ENCODE measurements at places on chromosomes 16 and 17.

DNA sequence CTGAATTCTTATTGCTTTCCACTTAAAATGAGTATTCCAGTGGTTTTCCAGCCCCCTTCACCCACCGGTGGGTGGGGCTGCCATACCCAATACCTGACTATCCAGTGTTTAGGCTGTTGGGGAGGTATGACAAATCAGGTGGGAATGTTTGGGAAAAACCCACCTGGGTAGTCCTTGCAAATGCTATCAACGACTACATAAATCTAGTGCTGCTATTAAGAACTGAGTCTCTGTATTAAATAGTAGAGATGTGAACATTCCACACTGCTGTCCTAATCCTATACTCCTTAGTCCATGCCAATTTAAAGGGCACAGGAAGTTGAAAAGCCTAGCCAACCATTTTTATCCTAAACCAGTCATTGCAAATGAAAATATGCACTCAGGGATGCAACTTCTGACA lies 126.6 kb downstream of the AXIN2 start:
- no peak for DNase-seq

GRCh38 chr17:5530265-5531084 lies 44.1 kb downstream of the MIS12 start:
- DNase-seq: no peak

GRCh38 chr17:14882131-14882530 lies 383.0 kb downstream of the PMP22 start:
- DNase-seq: no peak

DNA sequence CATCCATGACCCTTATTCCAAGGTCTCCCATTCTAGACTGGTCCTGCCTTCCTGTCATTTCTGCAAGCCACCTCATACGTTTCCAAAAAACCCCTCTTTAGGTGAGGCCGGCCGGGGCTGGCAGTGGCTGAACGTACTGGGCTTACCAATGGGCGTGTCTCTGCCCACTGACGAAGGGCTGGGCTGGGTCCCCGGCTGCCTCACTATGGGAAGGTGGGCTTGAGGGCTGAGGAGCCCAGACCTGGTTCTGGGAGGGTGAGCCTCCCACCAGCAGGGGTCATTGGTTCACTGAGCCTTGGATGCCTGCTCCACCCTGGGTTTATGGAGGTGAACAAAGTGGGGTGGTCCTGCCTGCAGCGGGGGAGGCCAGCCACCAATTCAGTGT lies 19.9 kb downstream of the KDM8 start:
- no peak for DNase-seq

- no peak for DNase-seq
Measured at GRCh38 chr16:70661918-70662641, 15.7 kb downstream of the IL34 start.

DNA sequence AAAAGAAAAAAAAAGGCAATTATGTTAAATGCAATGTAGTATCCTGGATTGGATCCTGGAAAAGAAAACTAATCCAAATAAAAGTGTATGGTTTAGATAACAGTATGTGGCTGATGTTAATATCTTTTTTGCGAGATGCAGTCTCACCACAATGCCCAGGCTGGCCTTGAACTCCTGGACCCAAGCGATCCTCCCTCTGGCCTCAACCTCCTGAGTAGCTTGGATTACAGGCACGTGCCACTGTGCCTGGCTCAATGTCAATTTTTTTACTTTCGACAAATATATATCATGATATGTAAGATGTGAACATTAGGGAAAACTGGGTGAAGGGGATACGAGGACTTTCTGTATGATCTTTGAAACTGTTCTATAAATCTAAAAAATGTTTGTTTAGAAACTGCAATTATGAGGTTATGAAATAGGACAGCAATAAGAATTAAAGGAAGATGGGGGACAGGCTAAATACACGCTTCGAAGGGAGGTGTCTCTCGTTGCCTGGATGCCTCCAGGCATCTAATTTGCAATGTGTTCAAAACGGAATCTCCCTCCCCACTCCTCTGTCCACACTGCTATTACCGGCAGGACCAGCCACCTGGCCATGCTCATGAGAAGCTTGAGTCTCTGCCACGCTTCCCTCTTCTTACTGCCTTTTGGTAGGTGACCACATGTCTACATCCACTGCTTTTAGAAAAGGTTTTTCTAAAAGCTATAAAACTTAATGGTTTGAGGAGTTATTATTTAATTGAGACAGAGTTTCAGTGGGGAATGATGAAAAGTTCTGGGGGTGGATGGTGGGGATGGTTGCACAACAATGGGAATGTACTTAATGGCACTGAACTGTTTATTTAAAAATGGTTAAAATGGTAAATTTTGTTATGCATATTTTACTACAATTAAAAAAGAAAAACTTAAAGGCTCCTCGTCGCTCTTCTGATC lies 15.2 kb downstream of the UBE2O start:
- DNase-seq: no peak

- no peak for DNase-seq
Measured at GRCh38 chr16:51150888-51151320, at the start of gene SALL1. Gene SALL1, minus strand, starts transcription at chr16:51151270. Its CDS starts 29 bp downstream, at chr16:51151241.

DNA sequence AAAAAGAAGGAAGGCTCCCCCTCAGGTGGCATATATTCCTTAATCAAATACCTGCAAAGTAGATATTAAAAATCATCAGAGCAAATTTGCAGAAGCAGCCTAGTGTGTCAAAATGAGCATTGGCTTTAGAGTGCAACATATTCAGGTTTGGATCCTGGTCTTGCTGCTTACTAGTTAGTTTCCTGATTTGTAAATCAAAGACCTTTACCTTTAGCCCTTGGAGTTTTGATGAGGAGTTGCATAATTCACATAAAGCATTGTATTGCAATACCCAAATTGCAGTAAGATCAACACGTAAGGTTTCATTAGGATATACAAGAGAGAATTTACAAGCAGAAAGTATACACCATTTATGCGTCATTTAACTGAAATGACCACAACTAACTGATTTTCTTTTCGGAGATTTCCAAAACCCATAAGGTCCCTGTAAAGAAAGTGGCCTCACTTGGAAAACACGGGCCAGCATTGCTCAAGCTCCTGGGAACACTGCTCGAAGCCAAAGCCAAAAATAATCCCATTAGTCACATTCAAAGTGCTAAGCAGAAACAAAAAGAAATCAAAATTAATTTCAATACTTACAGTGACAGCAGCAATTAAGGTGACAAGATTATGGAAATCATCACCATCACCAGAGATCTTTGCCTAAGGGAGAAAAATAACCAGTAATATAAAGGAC lies 415.9 kb upstream of the ERCC4 start:
- no peak for DNase-seq

GRCh38 chr17:65559461-65559803 lies 2.0 kb downstream of the AXIN2 start:
- no peak for DNase-seq

DNA sequence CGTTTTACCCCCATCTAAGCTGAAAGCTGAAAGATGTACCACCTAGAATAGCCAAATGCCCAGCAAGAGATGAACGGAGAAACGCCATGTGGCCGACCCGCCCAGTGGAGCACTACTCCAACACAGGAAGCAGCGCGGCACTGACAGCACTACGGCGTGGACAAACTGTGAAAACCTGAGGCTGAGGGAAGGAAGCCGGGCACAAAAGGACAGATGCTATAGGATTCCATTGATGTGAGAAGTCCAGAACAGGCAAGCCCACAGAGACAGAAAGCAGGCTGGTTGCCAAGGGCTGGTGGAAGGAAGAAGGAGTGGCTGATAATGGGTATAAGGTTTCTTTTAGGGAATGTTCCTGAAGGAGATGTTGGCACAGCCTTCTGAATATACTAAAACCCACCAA lies 29.4 kb upstream of the SLC38A8 start:
- no peak for DNase-seq

- DNase-seq: no peak
Measured at GRCh38 chr16:57693550-57693949, 1.1 kb upstream of the DRC7 start.

DNA sequence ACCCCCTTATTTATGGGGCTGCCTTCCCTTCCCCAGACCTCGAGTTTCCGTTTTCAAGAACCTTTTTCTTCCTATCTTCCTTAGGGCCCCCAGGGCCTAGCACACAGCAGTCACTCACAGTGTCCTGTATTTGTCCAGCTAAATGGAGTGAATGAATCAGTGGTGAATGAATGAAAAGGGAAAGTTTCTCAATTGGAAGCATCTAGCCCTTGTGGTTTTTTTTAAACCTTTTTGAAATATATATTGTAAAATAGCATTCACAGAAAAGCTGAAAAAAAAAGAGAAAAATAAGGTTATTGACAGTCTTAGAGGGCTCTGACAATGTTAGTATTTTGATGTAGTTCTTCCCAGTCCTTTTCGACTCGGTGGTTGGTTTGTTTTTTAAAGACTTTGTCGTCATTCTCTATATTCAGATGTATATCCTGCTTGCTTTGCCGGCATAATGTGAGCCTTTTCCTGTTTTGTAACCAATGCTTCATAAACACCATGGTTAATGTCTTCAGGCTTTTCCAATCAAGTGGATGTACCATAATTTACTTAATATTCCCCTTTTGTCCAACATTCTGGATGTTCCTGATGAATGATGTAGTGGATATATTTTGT lies 45.3 kb downstream of the RAI1 start:
- DNase-seq: no peak

- no peak for DNase-seq
Measured at GRCh38 chr17:69105907-69106730, 35.6 kb downstream of the ABCA6 start.

DNA sequence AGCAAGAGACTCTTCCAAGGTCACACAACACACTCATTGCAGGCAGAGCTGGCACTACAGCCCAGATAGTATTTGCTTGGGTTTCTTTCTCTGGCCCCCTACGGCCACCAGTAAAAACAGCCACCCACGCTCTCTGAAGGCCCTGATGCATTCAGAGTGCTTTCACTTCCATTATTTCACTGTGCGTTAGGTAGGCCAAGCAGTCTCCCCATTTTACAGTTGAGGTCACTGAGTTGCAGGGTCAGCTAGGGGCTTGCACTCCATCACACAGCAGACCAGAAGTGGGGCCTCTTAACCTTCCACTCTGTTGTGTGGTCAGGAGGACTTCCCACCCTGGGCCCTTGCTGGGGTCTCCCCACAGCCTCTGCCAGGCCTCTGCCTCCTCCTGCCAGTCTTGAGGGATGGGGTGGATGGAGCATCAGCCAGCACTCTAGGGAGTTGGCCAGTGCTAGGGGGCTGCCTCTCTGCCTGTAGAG lies 2.5 kb downstream of the TBX21 start:
- no peak for DNase-seq

GRCh38 chr16:56683424-56684172 lies 1.3 kb downstream of the MT1X start:
- DNase-seq: no peak

- DNase-seq: no peak
Measured at GRCh38 chr16:17691899-17692176, 221.1 kb upstream of the XYLT1 start.

- DNase-seq: no peak
Measured at GRCh38 chr16:86509759-86510464, 415 bp upstream of the FOXF1 start.

GRCh38 chr16:71276589-71277334 lies 12.4 kb downstream of the CMTR2 start:
- DNase-seq: no peak

DNA sequence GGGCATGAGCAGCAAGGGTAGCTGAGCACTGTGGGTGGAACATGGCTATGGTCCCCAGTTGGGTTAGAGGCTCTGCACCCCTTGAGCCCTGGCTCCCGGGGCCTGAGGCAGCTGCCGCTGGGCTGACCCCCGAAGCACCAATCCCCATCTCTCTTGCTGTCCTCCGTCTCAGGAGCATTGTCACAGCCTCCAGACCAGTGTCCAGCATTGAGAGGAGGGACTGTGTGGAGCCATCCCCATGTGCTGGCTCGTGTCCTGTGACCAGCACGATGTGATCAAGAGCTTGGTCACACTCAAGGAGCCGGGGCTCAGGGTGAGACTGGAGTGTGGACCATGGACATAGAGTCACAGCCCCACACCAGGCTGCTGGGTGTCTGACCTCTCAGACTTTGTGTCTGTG lies 2.9 kb downstream of the SMTNL2 start:
- DNase-seq: no peak

DNA sequence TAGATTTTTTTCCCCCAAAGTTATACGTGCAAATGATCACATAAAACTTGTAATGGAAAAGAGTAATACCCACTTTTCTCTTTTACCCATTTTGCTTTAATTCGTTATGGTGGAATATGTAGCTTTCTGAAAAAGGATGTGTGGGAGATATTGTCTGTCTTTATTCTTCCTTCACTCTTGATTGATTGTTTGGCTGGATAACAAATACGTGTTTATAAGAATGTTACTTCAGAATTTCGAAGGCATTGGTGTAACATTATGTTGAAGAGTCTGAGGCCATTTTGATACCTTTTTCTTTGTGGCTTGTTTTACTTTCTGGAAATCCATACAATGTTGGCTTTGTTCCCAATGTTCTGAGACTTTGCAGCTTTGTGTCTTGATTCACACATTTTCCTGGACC lies 71.4 kb downstream of the BCAS3 start:
- DNase-seq: no peak

DNA sequence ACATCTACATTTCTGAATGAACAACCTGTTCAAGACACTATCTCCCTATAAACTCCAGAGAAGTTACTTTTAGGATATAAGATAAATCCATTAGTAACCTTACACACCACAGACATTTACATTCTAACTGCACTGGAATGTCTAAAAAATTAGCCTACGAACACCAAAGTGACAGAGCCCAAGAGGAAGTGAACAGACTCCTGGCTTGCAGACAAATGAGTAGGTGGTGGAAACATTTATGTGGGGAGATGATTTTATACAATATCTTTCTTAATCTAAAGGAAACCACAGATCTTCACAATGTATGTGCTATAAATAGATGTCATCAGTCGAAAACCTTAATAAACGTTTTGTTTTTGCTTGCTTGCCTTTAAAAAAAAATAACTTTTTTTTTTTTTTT lies 18.8 kb downstream of the ZNF652 start:
- peak; percentile 47 for DNase-seq

DNA sequence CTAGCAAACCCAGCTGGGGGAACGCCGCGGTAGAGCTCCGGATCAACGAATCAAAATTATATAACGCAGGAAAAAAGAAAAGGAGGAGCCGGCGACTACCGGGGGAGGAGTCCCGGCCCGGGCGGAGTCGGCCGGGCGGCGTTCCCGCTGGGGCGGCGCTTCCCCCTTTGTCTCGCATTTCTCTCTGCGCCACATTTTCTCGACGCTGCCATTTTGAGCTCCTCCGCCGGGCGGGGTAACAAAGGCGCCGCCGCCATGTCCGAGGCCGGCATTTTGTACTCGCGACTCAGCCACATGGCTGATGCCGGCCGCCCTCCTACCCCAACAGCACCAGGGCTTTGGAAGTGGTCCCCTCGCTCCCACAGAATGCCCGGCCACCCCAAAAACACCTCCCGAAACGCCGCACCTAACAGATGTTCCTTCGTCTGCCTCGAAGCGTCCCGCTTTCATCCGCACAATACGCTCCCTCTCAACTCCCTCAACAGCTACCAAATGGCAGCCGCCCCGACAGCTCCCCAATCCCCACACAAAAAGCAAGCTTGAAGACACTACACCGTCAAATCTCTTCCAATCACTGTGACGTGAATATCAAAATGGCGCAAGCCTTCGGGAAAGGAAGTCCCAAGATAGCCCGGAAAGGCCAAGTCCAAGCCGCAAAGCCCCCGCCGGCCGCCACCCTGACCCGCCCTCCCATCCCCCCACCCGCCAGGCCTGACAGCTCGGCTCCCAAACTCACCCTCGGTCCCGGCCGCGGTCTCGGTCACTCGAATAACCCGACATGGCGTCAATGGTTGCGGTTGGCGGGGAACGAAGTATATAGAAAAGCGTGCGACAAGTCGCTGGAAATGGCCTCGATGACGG lies 519 bp downstream of the DDX5 start:
- peak; percentile 93 for DNase-seq

GRCh38 chr17:35683591-35683990 lies 47.8 kb upstream of the RASL10B start:
- peak; percentile 80 for DNase-seq

All from Kasumi-1 (cell line).